NCI-H2081 treated with DMSO at 0.1 percent for 48 hours (cell line): ENCODE measurements at places on chromosomes 2 and 18.

DNA sequence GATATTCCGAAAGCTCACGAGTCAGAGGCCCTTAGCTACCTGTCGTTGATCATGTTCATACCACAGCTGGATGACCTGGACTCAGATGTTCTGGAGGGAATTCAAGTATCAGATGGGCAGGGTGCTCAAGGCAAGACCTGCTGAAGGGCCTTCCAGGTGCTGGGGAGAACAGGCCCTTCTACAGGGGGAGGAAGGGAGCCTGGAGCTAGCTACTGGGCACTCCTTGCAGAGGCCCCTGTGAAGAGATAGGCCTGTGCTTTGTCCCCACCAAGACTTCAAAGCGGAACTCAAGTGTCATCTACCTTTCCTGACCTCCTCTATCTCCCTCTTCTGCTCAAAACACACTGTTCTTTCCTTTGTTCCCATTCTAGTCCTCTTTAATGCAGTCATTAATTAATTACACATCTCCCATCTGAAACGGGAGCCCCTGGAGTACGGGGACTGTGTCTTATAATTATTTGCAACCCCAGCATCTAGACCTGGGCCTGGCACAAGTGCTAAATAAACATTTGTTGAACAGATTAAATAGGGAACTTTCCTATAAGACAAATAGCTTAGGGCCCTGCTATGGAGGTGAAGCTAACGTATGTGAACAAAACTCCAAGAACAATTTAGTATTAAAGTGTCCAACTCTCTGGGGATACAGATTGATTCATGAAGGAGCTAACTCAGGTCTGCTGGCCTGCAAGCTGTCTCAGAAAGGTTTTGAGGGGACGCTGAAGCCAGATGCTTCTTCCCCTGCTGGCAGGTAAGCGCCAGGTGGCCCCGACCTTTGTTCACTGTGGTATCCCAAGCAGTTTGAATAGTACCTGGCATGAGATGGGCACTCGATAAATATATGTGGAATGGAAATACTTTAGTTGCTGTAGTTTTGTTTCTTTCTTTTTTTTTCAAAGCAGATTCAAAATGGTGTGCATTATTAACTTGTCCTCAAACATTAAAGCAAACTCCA is 22.0 kb downstream of the RHOB start:
- no peak for DNase-seq

DNA sequence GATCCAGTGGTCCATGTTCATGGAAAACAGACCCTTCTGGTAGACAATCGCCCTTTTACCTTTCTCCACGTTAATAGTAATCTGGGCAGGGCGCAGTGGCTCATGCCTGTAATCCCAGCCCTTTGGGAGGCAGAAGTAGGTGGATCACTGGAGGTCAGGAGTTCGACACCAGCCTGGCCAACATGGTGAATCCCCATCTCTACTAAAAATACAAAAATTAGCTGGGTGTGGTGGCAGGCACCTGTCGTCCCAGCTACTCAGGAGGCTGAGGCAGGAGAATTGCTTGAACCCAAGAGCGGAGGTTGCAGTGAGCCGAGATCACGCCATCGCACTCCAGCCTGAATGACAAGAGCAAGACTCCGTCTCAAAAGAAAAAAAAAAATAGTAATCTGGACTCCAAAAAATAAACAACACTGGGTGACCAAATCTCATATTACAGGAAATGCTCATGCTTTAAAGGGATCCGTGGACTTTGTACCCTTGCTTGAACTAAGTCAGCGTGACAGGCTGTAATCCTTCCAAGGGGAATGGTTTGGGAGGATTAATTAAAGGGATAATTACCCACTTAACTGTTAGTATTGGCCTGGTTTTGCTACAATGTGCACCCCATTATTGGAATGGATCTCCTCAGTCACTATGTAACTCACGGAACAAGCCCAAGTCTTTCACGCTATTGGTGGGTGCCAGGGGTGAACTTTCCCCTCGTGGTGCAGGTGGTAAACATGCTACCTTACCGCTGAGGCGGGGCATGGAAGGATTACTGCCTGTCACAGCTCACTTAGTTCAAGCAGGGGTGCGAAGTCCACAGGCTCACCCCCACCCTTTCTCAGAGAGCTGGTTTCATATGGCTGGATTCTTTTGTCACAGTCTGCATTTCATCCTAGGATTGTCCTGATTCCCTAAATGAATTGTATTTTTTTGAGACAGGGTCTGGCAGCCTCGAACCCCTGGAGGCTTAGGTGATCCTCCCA is 36.7 kb downstream of the PROC start:
- no peak for DNase-seq

DNA sequence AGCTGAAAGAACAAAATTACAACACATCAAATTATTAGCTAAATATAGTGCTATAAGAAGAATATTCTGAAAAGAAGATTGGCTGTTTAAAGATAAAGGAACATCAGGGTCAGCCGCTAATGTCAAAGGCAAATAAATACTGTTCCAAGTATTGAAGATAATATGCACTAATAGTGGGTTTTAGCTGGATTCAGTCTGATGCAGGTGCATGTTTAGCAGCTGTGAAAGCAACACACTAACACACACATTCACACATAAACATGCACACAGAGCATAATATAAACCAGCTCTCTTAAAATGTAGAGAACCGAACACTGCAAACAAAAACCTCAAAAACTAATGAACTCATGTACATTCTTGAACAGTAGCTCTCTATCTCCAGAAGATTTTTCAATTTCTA is 634.6 kb downstream of the ERBB4 start:
- DNase-seq: peak; percentile 28

DNA sequence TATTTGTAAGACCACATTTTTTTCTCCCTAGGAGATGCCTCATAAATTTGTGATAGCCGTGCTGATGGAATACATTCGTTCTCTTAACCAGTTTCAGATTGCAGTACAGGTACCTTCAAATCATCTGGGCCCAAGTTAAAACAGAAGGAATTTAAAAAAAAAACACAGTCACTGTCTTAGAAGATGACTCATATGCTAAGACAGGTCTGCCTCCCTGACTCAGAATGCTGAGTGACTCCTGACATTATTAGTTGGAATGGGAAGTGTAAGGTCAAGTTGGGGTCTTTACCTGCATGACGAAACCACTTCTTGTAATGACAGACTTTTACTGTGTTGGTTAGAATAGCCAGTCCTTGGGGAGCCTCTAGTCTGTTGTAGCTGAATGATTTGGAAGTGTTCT is 26.3 kb downstream of the RMC1 start:
- DNase-seq: no peak

DNA sequence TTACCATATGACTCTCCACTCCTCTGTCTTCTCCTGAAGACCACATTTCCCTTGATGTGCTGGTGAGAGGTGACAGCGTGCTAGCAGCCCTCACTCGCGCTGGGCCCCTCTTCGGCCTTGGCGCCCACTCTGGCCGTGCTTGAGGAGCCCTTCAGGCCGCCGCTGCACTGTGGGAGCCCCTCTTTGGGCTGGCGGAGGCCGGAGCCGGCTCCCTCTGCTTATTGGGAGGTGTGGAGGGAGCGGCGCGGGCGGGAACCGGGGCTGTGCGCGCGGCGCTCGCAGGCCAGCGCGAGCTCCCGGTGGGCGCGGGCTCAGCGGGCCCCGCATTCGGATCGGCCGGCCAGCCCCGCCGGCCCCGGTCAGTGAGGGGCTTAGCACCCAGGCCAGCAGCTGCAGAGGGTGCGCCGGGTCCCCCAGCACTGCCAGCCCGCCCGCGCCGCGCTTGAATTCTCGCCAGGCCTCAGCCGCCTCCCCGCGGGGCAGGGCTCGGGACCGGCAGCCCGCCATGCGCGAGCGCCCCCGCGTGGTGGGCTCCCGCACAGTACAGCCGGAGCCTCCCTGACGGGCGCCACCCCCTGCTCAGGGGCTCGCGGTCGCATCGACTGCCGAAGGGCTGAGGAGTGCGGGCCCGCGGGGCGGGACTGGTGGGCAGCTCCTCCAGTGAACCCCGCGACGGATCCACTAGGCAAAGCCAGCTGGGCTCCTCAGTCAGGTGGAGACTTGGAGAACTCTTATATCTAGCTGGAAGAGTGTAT is 246.6 kb upstream of the REG3G start:
- DNase-seq: no peak

GRCh38 chr2:15787535-15788454 is 152.6 kb upstream of the MYCN start:
- no peak for DNase-seq

GRCh38 chr2:227204452-227204851 is 40.0 kb downstream of the COL4A3 start:
- DNase-seq: no peak

- DNase-seq: no peak
These were observed 664.8 kb downstream of the DCC start for GRCh38 chr18:53004798-53005197.

DNA sequence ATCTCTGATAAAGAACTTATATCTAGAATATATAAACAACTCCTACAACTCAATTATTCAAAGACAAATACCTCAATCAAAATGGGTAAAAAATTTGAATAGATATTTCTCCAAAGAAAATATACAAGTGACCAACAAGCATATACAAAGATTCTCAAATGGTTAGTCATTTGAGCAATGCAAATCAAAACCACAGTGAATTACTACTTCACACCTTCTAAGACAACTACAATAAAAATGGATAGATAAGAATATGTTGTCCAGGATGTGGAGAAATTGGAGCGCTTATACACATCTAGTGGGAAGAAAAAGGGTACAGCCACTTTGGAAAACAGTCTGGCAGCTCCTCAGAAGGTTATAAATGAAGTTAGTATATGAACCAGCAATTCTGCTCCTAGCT is 332.9 kb downstream of the TGIF1 start:
- DNase-seq: no peak
